Naive thymus-derived CD4-positive, alpha-beta T cell (primary cell): ENCODE measurements at places on chromosomes 12 and 14.
A peak's percentile ranks its signal among the peaks of the same experiment; 100 is the strongest.

DNA sequence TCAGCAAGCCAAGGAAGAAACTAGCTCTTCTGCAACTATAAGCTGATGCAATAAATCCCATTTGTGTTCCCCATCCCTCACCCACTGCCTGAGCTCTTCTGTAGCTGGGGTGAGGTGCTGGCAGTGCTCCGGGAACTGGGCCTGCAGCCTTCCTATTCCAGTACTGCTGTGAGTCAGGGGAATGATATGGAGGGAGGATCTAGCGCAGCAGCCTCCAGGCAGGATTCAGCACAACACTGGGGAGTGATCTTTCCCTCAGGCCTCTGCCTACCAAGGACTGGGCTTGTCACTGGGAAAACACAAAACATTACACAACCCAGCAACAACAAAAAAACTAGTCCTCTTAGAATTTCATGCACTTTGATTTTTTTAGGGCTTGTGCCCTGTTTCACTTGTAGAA, 58.7 kb downstream of the ST8SIA1 start:
- H3K27ac ChIP-seq: no peak overlapping the region
- no peaks in the 10 kb centered on the region for H3K36me3 ChIP-seq
- H3K4me1 ChIP-seq: no peaks in the 10 kb centered on the region

GRCh38 chr12:12734561-12735071, 17.4 kb downstream of the CDKN1B start:
- no peaks in the 10 kb centered on the region for H3K36me3 ChIP-seq
- peaks cover 9% of the 10 kb centered on the region for H3K4me1 ChIP-seq
- H3K4me3 ChIP-seq: no peak overlapping the region
- peak overlapping the region; percentile 40 for H3K27ac ChIP-seq

DNA sequence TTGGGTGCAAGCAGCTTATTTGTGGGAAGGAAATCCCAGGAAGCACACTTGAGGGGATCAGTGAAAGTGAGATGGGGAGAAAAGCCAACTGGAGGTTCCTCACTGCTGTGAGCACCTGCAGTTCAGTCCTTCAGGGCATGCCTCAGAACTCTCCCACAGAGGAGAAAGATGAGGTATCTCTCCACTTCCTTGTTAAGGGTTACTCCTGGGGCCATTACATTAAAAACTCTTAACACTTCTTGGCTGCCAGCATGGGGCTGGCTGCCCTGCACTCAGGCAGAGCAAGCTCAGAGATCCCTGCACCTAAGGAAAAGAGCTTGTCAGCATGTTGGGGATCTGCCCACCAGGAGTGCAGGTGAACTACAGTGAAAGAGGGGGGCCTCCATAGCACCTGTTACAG, 28.8 kb downstream of the FERMT2 start:
- H3K4me3 ChIP-seq: no peak overlapping the region
- peaks cover 18% of the 10 kb centered on the region for H3K4me1 ChIP-seq
- H3K27me3 ChIP-seq: no peaks in the 10 kb centered on the region
- DNase-seq: no peak
- H3K36me3 ChIP-seq: no peaks in the 10 kb centered on the region

DNA sequence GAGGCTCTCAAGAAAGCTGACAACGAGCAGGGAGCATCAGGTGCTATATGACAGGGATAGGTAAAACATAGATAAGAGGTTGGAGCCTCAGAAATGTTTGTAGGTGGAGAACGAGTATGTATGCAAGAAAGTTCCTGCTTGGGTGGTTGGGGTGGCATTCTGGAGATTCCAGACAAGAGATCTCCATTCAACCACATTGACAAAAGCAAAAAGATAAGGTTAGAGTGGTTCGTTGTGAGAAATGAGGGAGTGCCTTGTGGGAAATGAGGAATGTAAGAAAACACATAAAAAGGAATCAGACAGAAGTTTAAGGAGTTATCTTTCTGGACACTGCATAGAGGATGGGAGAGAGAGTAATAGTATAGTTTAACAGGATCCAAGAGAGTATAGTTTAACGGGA, 290.3 kb downstream of the DPF3 start:
- no peak for DNase-seq
- no peaks in the 10 kb centered on the region for H3K4me1 ChIP-seq
